NCI-H187 treated with DMSO at 0.1 percent for 48 hours (cell line): ENCODE measurements at places on chromosomes 3 and 15.

- DNase-seq: no peak
Observed at GRCh38 chr15:55552926-55553325, 35.2 kb downstream of the PYGO1 start.

DNA sequence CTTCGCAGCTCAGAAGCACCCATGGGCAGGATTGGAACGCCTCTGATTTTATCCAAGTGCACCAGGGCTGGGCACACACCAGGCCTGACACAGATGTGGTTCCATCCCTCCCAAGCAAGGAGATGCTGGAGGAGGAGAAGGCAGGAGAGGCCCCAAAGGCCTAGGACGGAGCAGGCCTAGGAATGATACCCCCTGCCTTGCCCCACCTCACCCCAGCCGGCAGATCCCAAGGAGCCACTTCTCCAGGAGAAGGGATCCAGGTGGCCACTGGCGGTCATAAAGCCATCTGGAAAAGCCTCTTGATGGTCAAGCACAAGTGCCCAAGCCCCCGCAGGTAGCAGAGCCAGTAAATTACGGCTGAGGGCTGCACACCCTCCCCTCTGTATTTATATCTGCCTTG lies 211.8 kb downstream of the TBC1D2B start:
- no peak for DNase-seq

DNA sequence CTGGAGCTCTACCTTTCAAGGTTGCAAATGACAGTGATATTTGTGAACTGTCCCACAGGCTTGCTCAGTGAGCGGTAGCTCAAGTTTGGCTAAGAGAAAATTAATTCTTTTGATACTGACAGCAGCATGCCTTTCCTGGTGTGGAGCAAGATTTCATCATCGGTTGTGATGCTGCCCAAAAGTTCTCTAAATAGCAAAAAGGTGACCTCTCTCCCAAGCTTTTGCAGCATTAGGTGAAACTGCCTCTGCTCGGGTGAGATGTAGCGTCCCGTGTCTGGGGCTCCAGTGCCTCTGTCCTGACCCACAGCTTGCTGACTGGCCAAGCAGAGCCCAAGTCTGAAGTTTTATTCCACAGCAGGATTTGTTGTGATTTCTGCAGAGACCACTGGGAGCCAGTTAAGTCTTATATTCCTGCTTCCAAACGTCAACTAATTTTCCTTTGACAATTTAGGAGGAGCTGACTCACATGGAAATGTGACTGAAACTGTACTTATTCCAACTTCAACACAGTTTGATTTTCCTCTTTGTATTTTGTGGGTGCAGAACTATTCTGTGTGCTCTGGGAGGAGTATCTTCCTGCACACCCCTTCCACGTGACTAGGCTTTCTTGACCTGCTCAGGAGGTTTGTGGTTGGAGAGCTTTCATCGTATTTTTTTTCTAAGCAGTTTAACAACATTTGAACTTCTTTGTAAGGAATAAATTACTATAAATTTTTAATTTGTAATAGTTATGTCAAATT lies 5.9 kb downstream of the SYNM start:
- no peak for DNase-seq

- DNase-seq: no peak
Observed at GRCh38 chr15:31367021-31367729, 40.5 kb downstream of the KLF13 start.

GRCh38 chr3:195853996-195854395 lies 42.3 kb upstream of the MUC4 start:
- no peak for DNase-seq
